ENCODE measurements at places on chromosomes 5 and 9.

GRCh38 chr5:58056546-58056945 is 403.3 kb downstream of the PLK2 start:
- no peak for DNase-seq

DNA sequence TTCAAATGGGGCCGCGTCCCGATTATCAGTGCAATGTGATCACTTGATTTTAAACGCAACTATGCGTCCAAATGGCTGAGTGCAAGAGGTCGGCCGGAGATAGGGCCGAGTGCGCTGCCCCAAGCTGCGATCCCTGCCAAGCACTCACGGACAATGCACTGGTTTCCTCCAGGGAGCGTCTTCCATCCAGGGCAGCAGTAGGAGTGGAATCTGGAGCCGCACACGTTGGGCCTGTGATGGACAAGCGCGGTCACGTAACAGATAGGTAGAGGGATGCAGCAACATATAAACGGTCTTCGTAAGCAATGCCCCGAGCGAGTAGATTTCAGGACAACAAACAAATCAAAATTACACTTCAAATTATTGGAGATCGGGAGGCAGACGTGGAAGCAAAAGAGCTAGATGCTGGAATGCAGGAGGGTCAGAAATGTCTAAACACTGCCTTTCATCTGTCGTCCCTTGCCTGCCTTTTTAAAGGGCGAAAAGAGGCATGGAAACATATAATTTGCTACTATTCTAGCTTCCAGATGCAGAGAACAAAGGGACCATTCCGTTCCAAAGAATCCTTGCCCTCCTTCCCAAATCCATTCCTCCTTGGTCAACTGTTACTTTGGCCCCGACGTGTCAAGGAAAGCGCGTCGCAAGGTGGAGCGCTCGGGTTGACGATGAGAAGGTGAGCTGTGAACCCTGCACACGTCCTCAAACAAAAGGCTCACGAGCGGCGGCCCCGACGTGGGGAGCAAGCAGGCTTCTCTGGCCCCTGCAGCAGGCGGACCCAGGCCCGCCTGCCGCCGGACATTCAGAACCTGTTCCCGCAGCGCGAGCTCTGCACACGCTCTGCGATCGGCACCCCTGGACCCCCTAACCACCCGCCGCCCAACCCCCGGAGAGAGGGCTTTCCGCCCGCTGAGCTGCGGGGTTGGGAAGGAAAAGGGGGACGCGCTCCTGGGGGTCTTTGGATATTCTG is 1.5 kb downstream of the FBN2 start:
- no peak for DNase-seq

DNA sequence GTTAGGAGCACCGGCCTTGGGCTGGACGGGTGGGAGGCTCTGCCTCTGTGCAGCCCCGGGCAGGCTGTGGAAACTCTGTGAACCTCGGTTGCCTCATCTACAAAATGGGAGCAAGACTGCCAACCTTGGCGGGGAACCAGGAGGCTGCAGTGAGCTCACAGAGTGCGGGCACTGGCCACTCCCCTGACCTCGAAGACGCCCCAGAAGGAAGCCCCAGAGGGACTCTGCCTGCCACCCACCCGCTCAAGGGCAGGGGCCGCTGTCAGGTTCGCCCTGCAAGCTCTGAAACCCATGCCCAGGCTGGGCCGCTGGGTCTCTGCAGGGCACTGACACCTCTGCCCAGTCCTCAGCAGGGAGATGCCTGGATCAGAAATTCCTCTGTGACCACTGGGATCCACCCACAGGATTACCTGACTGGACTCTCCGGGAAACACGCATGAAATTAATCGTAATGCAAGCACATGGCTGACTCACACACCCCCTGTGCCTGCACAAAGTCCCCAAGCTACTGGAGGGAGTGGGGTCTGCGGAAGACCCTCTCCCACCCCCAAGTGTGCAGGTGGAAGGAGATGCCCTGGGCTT is 7.4 kb downstream of the CCDC187 start:
- DNase-seq = no peak

DNA sequence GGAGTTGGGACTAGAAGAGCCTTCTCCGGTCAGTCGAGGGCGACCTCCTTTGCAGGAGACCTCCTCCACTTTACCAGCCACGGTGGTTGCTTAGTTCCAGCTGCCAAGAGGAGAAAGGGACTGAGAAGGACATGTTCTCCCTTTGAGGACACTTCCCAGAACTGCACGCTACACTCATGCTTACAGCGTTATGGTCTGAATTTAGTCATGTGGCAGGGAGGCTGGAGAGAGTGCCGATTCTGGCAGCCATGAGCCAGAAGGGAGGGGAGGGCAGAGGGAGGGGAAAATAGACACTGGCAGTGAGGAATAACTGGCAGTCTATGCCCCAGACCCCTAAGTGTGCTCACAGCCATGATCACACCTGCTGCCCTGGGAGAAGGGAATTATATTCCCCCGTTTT is 47.8 kb downstream of the TSPAN17 start:
- DNase-seq = no peak

DNA sequence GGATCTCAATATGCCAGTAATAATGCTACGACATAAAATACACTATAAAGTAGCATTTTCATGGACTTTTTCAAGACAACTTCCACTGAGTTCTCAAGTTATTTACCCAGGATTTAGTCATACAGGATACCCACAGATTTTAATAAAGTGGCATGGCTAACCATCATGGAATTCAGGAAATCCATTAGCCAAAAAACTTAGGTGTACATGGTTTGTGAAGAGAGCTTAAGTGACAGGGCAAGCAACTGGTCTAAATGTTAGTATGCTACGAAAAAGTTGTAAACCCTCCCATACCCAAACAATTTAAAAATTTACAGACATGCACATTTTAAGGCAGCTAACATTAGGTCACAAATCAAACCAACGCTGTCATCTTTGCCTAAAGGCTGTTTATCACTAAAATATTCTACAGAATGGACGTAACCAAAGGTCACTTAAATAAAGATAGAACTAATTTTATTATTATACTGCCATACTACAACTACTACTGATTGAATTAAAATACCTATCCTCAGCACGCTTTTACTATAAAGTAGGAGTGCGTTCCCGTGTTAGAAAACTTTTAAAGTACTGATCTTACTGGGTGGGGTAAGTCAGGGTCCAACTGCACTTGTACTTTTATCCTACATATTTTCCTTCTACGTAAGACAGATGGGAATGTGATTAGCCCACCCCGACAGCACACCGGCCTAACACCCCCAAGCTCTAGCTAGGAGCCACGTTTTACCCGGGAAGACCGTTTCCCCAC is 1.1 kb downstream of the UBTD2 start:
- DNase-seq = no peak
